ENCODE measurements at places on chromosomes 3 and 15. TPM values are rescaled to one million over a fixed set of nuclear protein-coding genes. Genes with fewer than 3 reads are reported as not detected.

STAB1 gene
- total RNA-seq: 0.17 TPM

GRCh38 chr15:59741274-59741906 is 52.3 kb upstream of the BNIP2 start:
- DNase-seq: peak; percentile 13

GLDN gene
- not detected for total RNA-seq

GRCh38 chr3:32467333-32468070 is 35.1 kb downstream of the CMTM6 start:
- DNase-seq: peak; percentile 64

- no peak for DNase-seq
Measured at GRCh38 chr3:70899816-70900215, 587.4 kb upstream of the MDFIC2 start.
